ENCODE measurements at places on chromosomes 16 and 17.

- DNase-seq, result no peak
These were observed at the start of gene C16orf92 for GRCh38 chr16:30022887-30023286. C16orf92 (plus strand) TSS chr16:30023198; CDS start chr16:30023341, 143 bp downstream.

DNA sequence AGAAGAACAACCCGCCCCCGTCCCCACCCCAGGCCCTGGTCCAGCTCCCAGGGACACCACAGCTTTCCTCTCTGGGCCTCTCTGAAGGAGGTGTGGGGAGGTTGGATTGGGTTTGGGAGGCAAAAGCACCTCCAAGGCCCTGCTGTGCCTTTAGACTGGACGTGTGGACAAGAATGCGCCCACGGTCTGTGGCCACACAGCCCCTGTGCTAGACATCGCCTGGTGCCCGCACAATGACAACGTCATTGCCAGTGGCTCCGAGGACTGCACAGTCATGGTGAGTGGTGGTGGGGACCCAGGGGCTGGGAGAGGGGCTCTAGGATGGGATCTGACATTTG, 3.0 kb downstream of the CORO1A start:
- peak; percentile 4 for DNase-seq

DNA sequence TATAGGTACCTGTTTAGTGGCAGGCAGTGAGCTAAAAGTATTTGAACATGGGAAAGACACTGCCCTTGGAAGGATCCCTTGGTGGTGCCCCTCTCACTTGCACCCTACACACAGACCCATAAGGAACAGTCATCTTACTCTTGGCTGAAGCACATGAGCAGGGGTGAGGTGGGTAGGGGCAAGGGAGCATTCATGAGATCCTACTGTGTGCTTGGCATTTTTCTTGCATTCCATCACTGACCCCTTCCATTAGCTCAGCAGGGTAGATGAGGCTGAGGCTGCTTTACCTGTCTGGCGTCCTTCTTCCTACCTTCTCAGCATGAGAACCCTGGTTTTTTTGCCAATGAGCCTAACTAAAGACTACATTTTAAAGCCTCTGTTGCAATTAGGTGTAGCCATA, 48.3 kb downstream of the CCT6B start:
- DNase-seq, result no peak

DNA sequence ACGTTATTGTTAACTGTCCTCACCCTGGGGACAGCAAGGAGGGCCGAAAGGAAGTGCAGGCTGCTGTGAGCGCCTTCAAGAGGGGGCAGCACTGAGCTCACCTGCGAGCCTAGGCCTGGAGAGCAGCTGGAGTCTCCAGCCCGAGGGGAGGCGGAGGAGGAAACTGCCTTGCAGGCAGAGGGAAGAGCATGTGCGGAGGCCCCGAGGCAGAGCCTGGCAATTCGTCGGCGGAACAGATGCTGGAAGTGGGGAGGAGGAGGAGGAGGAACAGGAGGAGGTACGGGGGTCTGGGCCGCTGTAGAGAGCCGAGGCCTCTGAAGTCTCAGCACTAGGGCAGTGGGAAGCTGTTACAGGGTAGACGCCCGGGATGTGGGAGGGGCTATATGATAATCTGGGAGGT, 49.6 kb upstream of the PLCG2 start:
- DNase-seq, result no peak

- peak; percentile 47 for DNase-seq
These were observed 108.5 kb upstream of the XYLT1 start for GRCh38 chr16:17578981-17579874.

DNA sequence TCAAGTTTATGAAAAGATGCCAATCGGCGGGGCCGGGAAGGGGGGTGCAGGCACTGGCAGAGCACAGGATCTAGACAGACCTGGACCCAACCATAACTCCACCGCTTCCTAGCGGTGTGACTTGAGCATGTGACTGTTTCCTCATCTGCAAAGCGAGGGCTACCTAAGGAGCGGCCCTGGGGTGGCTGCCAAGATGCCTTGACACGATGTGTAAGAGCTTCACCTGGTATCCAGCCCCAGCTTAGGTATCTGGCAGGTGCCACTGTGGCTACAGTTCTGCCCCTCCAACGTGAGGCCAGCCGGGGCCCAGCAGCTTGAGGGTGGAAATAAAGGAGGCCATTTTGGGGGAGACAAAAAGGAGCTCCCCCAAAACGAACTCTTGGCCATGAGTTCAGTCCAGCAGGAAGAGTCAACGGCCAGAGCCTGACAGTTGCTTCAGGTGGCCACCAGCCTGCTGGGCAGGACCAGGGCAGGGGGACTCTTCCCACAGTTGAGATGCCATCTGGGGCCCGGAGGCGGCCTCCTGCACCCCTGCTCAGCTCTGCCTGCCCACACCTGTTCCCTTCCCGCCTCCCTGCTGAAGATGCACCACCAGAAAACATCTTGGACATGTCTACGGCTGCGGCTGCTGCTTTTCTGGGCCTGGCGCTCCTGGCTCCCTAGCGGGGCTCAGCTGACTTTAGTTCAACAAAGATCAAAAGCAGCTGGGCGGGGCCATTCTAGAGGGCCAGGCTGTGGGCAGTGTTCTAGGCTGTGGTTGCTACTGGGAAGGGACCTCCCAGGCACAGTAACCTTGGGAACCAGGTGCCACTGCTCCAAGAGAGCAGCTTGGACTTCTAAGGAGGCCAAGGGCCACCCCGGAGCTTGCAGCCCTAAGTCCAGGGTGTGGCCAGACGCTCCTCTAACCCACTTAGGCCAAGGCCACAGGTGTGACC, 3.4 kb upstream of the MTSS2 start:
- no peak for DNase-seq

DNA sequence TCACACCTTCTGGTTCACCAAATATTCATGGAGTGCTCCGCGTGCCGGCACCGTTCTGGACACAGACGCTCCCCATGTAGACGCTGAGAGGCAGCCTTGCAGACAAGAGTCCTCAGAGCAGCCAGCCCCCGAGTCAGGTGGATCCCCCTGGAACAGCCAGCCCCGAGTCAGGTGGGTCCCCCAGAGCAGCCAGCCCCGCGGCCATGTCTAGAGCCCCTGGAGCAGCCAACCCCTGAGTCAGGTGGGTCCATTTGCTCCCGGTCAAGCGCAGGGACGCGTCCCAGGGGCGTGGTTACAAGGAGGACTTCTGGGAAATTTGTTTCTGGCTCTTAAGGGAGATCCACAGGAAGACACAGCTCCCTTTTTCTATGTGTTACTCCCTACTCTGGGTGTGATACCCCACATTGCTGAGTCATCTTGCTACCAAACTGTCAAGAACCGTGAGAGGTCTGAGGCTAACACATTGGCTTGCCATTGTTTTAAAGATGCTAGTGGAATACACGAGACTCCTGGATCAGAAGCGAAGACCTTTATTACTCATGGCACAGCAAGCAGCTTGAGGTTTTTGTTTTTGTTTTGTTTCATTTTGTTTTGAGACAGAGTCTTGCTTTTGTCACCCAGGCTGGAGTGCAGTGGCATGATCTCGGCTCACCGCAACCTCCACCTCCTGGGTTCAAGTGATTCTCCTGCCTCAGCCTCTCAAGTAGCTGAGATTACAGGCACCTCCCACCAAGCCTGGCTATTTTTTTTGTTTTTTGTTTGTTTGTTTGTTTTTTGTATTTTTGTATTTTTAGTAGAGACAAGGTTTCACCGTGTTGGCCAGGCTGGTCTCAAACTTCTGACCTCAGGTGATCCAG, 43.3 kb upstream of the CBFA2T3 start:
- DNase-seq, result no peak

- no peak for DNase-seq
These were observed 25.8 kb downstream of the EMP2 start for GRCh38 chr16:10554569-10554968.

- DNase-seq, result no peak
These were observed 22.8 kb downstream of the NLRC3 start for GRCh38 chr16:3554351-3554928.

DNA sequence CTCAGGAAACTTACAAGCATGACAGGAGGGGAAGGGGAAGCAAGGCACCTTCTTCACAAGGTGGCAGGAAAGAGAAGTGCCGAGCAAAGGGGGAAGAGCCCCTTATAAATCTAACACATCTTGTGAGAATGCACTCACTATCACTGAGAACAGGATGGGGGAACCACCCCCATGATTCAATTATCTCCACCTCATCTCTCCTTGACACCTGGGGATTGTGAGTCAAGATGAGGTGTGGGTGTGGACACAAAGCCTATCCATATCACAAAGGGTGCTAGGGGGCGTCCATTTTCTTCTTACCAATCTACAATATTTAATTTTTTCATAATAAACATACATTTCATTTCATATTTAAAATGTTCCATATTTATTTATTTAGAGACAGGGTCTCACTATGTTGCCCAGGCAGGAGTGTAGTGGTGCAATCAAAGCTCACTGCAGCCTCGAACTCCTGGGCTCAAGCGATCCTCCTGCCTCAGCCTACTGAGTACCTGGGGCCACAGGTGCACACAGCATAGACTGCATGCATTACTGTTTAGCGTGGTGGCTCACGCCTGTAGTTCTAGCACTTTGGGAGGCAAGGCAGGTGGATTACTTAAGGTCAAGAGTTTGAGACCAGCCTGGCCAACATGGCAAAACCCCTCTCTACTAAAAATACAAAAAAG, 26.5 kb upstream of the FAAP100 start:
- DNase-seq, result no peak

- no peak for DNase-seq
These were observed 4.0 kb downstream of the SRRM2 start for GRCh38 chr16:2756288-2757015.

- DNase-seq, result no peak
These were observed 58.3 kb downstream of the ABCC1 start for GRCh38 chr16:16007743-16008111.

- no peak for DNase-seq
These were observed 147.9 kb downstream of the PMP22 start for GRCh38 chr17:15117239-15117638.

- no peak for DNase-seq
These were observed 17.6 kb downstream of the C16orf74 start for GRCh38 chr16:85733155-85733838.

- DNase-seq, result no peak
These were observed 51.4 kb downstream of the SREBF1 start for GRCh38 chr17:17785407-17785806.

DNA sequence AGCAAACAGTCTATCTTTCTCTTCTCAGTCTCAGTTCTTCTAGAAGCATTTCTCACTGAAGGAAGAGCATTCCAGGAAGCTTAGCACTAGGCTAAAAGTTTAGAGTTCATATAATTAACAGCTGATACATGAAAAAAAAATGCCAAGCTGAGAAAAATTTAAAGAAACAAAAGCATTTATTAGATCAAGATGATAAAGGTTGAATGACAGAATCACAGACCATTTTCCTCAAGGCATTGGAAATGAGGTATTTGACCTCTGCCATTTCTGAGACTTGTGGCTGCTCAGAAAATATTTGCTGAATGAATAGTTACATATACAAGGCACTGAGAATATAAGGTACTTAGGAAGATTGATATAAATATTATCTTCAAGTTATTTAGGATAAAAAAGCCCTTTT, 901.6 kb upstream of the GOT2 start:
- no peak for DNase-seq

- no peak for DNase-seq
These were observed 126.7 kb downstream of the CYLD start for GRCh38 chr16:50868577-50868976.

- DNase-seq, result no peak
These were observed 18.2 kb upstream of the HLF start for GRCh38 chr17:55246583-55246982.

GRCh38 chr16:79004309-79004708, 596.2 kb downstream of the MAF start:
- no peak for DNase-seq

GRCh38 chr16:79587296-79587695, 13.2 kb downstream of the MAF start:
- DNase-seq, result no peak

DNA sequence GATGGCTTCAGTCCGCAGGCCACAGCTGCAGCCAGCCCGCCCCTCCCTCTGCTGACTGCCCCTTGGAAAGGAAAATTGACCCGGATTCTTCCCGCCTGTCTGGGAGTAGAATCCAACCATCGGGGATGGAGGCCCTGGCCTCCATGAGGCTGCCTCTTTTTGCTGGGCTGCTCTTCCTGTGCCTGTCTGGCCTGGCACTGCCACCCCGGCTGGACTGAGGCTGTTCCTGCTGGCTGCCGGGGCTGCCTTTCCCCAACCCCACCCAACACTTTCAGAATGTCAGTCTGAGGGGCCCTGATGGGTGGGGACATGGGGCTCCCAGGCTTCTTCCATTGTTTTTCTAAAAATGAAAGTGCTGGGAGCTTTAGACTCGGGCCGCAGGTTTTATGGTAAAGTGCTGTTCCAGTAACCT, 7.3 kb downstream of the BAHCC1 start:
- DNase-seq, result no peak

- no peak for DNase-seq
These were observed 11.9 kb downstream of the PITPNC1 start for GRCh38 chr17:67388986-67389385.

DNA sequence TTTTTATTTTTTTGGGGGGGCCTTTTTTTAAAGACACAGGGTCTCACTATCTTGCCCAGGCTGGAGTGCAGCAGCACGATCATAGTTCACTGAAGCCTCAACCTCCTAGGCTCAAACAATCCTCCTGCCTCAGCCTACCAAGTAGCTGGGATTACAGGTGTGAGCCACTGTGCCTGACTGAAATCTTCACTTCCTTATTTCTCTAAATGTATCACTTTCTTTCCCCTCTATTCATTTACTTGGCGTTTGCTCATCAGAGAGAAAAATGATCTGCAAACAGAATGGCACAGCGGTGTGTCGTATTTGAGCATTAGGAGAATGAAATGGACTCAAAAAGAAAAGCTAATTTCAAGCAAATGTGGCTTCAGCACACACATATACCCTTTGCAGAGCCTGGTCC, 44.3 kb upstream of the CDH5 start:
- DNase-seq, result no peak

- no peak for DNase-seq
These were observed 3.1 kb downstream of the NFE2L1 start for GRCh38 chr17:48051283-48051682.

- DNase-seq, result no peak
These were observed 44.8 kb downstream of the CDYL2 start for GRCh38 chr16:80759419-80760162.

- no peak for DNase-seq
These were observed 6.5 kb upstream of the TLE7 start for GRCh38 chr16:71448274-71448866.

DNA sequence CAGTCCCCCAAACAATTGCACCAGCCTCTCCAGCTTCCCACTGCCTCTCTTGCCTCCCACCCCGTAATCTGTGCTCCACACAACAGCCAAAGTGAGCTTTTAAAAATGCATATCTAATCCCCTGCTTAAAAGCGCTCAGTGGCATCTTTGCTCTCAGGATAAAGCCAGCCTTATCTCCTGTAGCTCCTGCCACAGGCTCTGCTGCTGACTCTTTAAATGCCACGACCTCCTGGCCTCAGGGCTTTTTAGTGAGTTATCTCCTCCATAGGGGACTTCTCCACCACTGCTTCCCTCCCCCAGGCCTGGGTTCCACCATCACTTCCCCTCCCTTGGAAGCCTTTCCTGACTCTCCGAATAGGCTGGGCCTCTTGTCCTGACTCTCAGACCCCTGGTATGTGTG, 98.6 kb downstream of the GNAO1 start:
- no peak for DNase-seq

DNA sequence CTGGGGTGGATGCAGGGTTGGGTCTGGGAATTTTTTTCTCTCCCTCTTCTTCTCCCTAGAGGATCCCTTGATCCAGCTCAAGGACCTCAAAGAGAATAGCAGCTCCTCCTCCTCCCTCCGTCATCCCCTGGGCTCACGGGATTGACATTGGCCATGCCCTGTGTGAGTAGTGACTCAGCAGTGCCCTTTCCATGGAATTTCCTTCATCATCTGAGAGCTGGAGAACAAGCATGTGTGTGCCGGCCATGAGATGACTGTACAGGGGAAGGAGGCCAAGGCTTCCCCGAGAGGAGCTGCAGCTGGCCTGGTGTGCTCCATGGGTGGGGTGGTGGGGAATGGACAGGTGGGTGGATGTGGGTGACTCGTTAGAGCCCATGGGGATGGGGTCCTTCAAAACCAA, 8.9 kb upstream of the WSCD1 start:
- DNase-seq, result no peak
